Effector CD4-positive, alpha-beta T cell (primary cell): ENCODE measurements at places on chromosomes 5 and 9.

- no peak for DNase-seq
These were observed 257.4 kb downstream of the ENC1 start for GRCh38 chr5:74382987-74383593.

DNA sequence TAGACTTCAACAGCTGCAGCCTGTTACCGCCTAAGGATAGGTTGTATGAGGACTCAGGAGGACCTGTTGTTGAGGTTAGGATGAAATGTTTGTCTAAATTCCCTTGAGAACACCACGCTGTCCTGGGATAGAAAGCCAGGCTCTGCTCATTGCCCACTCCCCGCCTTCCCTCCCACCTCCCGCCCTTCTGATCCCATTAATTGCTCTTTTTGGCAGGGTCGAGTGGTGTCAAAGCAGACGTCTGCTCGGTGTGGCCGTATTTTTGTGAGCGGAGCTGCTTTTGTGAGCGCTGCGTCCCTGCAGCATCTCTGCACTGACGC, 62.3 kb downstream of the SPATA31C2 start:
- no peak for DNase-seq

- DNase-seq, result no peak
These were observed 198.5 kb downstream of the DNAH5 start for GRCh38 chr5:13746026-13746425.

DNA sequence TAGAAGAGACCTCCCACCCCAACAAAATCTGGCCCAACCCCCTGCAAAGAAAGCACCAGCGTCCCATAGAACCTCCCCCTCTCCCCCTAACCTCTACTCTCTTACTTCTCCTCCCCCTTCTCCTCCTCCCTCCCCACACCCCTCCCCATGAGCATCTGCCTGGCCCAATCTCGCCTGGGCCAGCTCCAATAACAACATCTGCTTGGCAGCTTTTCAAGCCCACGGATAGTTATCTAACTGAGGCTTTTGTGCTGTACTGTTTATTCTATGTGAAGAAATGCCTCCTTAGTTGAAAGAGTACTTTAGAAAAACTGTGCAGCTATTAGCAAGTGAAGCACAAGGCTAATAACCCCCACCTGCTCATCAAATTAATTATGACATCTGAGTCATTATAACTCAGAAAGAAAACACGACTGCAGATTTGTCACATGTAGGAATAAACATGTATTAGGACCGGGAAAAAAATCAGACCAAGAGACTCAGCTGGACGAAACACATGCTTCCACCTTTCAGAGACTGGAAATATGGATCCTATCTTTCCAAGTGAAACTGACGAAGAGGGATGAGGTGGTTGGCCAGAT, 42.8 kb downstream of the NFIB start:
- DNase-seq, result no peak

DNA sequence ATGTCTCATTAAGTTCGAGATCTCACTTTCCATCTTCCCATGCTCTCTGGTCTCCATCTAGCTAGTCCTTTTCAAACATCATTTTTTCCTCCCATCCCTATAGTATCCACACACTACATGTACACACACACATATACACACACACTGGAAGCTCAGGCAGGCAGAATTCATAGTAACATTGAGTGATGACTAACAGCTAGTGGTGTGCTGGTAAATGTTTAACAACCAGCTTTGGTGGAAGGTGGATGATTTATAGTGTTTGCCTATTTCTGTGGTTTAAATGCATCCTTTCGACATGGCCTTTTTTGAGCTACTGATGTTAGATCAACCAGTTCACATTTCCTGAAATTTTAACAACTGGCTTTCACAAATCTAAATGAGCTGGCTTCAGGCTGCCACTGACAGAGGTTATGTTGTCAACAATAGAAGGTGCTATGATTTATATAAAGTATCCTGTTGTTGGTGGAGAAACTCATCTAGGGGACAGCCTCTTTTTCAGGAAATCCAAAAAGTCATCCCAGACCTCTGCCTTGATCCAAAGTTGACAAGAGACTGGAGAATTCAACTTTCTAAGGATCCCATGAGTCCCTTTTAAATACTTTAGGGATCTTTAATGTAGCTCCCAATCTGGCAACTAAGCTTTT, 117.8 kb downstream of the CCDC192 start:
- DNase-seq, result no peak

DNA sequence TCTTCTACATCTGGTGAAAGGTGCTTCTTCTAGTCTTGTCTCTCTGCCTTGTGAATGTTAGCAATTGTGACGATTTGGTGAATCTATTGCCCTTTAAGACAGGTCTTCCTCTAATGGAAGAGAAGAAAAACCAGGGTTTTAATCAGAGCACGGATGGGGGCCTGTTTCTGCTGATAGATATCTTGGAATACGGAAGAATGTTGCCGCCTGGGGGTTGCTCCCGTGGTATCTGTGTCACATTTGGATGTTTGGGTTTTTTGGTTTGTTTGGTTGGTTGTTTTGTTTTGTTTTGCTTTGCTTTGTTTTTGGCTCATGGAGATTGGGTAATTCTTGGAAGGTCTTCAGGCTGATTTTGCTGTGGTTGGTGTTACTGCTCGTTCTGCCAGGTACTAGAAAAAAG, 9.7 kb upstream of the SLC1A3 start:
- DNase-seq, result no peak

GRCh38 chr9:81729135-81729534, 39.8 kb upstream of the TLE1 start:
- no peak for DNase-seq

- no peak for DNase-seq
These were observed 105.8 kb upstream of the SPATA31D4 start for GRCh38 chr9:81822301-81822865.

- no peak for DNase-seq
These were observed 251.0 kb downstream of the DENND1A start for GRCh38 chr9:123678878-123679329.

GRCh38 chr5:9589049-9589835, 40.9 kb downstream of the TAS2R1 start:
- no peak for DNase-seq

GRCh38 chr5:66629446-66629845, 33.3 kb downstream of the MAST4 start:
- no peak for DNase-seq

GRCh38 chr9:101711330-101711941, 27.0 kb downstream of the GRIN3A start:
- no peak for DNase-seq

GRCh38 chr9:130986356-130986965, 22.5 kb upstream of the LAMC3 start:
- no peak for DNase-seq

GRCh38 chr9:70603020-70603411, 188.6 kb upstream of the KLF9 start:
- DNase-seq, result no peak

GRCh38 chr5:137932800-137933199, 43.5 kb downstream of the PKD2L2 start:
- DNase-seq, result no peak

DNA sequence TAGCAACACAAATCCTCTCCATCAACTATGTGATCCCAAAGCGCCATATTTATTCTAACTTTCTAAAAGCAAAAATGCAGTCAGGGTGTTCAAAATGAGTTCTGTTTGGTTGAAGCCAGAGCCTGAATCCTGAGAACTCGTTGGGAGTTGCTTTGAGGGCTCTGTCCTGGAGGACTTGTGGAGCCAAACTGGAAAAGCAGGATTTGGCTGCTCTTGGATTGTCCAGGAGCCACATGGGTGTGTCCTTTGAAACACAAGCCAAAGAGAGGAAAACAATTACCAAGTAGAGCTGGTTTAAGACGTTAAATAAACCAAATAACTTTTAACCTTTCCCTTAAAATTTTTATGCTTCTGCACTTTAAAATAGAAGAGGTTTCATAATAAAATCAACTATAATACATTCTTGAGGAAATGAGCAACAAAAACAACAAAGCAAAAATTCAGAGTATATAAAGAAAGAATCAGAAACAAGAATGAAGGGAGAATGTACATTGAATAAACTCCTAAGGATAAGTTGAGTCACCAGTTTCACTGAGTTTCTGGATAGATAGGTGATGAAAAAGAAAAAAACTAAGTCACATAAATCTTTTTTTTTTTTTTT, 13.5 kb downstream of the C5orf46 start:
- no peak for DNase-seq

DNA sequence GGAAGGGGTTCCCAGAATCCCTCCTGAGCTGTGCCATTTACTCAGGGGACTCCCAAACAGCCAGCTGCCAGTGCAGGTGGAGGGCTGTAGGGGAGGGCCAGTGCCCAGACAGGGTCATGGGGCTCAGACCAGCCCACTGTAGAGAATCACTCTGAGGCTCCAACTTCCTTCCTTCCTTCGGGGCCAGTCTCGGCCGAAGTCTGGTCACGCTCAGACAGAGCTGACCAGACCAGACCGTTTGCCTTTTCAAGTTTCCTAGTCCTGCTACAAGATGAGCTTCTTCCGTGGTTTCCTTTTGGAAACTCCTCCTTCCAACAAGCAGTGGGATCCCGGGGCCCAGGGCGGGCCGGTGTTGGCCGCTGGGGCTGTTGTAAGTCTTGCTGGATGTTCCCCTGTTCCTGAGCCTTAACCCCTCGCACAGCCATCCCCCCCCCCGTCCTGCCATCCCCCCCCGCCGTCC, 52.6 kb downstream of the SAR1B start:
- no peak for DNase-seq

DNA sequence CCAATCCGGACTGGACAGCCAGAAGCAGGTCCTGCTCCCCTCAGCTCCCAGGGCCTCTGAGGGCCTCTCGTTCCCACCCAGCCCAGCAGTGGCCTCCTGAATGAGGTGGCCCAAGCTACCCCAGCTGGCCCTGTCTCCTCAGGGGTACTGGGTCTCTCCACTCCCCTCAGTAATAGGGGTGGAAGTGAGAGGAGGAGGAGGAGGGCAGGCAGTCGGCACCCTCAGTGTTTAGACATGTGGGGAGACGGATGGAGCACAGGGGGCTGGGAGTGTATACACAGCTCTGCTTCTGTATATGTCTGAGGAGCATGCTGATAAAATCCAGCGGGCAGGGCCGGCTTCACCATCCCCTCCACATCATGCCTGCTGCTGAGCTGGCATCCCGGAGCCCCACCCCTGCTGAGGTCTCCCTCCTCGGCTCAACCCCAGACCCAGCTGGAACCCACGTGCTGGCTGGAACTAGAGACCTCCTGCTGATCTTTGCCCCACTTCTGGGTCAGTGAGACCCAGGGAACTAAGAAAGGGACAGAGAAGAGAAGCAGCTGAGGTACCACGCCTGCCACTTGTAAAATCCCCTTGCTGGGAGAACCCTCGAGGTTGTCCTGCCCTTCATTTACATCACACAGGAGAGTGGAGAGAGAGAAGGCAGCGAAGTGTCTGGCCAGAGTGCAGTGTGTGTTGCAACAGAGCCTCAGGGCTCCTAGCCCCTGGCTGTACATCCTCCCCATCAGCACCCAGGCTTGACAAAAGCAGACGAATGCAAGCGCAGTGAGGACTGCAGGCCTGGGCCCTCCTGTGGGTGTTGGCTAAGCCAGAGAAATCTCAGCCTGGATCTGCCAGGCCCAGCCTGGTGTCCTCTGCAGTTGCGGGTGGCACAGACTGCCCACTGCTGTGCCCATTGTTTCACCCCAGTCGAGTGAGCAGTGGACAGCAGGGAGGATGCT, 77.5 kb downstream of the PSD2 start:
- DNase-seq, result no peak

GRCh38 chr5:18653216-18653752, 1019.0 kb downstream of the TAF11L14 start:
- no peak for DNase-seq

GRCh38 chr5:170536525-170536924, 32.7 kb downstream of the KCNIP1 start:
- DNase-seq, result no peak

DNA sequence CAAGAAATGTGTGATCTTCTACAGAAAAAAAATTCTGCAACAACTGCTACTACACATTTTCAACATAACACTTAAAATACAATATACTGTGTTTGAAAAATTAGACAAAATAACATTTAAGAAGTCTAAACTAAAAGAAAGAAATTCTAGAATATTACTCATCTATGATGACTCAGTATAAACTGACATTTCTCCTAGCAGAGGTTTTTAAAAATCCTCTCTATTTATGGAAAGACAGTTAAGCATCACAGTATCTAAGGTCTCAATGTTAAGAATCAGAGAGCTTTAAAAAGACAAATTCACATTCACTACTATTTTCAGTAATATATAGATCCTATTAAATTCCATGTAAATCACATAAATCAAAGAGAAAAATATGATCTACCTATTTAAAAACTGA, 61.3 kb downstream of the NR2F1-AS1 start:
- no peak for DNase-seq

GRCh38 chr9:94869415-94869843, 142.9 kb downstream of the AOPEP start:
- no peak for DNase-seq
